ENCODE measurements at places on chromosomes 5 and 9.

DNA sequence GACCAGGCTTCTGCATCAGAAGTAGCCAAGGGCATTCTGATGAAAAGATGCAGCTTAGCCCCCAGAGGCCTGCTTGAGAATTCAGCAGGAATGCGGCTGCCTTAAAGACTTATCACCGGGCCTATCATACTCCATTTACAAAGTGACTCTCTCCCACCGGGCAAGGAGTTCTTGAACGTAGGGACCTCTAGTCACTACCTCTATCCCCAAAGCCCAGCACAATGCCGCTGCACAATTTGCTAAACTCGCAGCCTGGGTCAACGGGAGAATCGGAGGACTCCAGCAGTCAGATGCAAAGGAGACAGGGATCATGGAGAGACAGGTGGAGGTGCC is 661 bp downstream of the PDCL start:
- no peak for DNase-seq

- DNase-seq = no peak
These were observed 95.3 kb upstream of the SLC12A2 start for GRCh38 chr5:127988146-127988760.

- no peak for DNase-seq
These were observed 151.3 kb downstream of the GAS1 start for GRCh38 chr9:86795823-86796553.

DNA sequence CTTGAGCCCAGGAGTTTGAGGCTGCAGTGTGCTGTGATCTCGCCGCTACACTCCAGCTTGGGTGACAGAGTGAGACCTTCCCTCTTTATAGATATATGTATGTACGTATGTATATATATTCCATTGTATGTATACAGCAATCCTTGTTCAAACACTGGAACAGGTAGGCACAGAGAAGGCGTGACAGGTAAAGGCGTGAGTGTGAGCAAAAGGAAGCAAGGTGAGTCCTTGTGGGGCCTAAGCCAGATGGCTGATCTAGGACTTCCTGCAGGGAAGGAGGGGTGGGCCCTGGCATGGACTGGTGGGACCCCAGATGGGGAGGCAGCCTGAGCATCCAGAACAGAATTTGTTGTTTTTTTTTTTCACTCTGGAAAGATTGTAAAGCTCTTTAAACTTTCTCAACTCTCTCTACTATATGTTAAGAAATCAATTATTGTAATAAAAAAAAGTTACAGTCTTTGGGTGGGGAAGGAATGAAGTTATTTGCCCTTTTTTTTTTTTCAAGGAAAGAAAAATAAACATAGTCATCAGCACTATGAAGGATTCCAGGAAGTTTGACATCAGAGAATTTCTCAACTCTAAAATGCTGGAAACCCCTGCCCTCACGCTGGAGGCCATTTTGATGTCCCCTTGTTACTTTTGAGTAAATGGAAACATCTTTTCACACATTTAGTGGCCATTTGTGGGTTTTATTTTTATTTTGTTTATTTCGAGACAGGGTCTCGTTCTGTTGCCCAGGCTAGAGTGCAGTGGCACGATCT is 38.9 kb upstream of the STXBP1 start:
- DNase-seq = no peak

DNA sequence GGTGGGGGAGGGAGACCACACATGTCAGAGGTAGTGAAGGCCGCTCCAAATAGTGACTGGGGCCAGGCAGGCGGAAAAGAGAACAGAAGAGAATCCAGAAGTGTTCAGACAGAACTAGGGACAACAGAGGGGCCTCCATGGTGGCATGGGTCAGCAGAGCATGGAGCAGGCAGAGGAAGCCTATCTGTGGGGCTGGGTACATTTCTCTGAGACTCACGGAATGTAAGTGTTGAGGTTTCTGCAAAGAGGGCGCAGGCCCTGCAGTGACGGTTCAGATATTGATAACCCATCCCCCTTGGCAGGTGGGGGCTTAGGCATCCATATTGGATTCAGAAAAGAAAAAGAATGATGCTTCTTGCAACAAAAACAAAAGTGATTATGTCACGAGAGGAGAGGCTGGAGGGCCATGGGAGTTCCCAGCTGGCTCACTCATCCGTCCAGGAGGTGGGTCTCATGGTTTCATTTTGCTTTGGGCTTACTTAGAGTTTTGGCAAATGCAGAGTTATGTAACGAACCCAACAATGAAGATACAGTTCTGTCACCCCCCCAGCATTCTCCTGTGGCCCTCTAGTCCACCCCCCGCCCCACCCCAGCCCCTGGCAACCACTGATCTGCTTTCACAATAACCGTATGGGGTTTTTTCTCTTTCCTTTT is 5.4 kb upstream of the RMND5B start:
- no peak for DNase-seq

- DNase-seq = no peak
These were observed 782 bp downstream of the BICD2 start for GRCh38 chr9:92763721-92764380.

DNA sequence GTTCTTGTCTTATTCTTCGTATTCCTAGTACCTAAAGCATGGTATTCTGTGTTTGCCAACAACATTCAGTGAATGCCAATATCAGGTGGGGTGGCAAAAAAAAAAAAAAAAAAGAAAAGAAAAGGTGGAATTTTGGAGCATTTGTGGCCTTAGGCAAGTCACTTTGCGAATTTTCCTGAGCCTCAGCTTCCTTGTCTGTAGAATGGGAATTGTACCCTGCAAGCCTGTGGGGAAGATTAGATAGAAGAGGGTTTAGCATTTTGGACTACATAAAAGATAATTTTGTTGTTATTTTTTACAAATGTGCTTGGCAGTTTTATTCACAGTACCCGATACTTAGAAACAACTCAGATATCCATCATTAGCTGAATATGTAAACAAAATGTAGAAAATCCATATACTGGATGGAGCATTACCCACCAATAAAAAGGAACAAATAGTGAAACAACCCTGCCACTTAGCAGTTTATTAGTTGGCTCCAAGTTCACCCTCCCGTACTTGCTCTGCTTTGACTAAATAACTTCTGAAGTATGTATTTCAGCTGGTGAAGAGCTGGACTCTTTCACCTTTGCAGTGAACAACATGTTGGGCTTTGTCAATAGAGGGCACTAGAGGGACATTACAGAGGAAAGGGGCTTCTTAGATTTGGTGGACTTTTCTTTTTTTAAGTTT is 13.6 kb downstream of the UBE2D2 start:
- DNase-seq = peak; percentile 31

DNA sequence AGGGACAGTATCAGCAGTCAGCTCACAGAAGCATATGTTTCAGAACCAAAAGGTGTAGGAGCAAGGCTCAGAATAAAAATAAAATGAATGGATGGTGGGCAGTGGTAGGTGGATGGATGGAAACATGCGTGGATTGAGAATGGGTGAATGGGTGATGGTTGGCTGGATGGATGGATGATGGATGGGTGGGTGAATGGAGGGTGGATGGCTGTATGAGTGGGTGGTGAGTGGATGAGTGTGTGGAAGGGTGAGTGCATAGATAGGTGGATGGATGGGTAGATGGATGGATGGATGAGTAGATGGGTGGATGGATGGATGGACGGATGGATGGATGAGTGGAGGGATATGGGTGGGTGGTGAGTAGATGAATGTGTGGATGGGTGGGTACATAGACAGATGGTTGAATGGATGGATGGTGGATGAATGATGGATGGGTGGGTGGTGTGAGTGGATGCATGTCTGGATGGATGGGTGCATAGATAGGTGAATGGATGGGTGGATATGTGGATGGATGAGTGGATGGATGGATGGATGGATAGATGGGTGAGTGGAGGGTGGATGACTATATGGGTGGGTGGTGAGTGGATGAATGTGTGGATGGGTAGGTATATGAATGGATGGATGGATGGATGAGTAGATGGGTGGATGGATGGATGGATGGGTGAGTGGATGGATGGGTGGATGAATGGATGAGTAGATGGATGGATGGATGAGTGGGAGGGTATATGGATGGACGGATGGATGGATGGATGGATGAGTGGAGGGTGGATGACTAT is 164.2 kb downstream of the C9orf50 start:
- DNase-seq = no peak

GRCh38 chr5:32908641-32909040 is 197.5 kb downstream of the NPR3 start:
- no peak for DNase-seq

GRCh38 chr9:130989391-130989790 is 19.6 kb upstream of the LAMC3 start:
- no peak for DNase-seq

GRCh38 chr9:6922124-6922676 is 164.4 kb downstream of the KDM4C start:
- no peak for DNase-seq

- no peak for DNase-seq
These were observed 32.2 kb downstream of the COX7C start for GRCh38 chr5:86649832-86650505.

DNA sequence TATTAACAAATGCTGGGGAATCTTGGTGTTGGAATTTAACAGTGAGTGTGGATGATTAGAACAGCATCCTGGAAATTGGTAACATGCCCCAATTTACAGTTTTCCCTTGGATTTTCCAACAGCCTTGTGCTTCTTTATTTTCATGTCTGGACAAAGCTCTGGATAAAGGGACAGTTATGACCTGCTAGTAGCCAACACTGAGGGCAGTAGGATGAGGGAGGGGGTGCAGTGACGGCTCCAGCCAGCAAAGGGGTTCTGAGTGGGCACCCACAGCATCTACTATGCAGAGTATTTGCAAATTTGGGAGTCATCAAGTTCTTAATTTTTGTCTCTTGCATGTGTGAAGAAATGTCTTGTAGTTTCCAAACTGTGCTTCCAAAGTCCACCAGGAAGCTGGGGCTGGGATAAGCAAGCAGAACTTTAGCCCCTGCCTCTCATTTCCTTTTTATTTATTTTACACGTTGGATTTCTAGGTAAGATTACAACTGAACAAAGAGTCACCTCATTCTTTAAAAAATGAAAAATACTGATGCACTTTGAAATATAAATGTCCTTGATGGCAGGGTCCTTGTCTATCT is 63.0 kb upstream of the SELENOP start:
- no peak for DNase-seq

- DNase-seq = no peak
These were observed 525.6 kb downstream of the SPATA31D1 start for GRCh38 chr9:82513976-82514735.

DNA sequence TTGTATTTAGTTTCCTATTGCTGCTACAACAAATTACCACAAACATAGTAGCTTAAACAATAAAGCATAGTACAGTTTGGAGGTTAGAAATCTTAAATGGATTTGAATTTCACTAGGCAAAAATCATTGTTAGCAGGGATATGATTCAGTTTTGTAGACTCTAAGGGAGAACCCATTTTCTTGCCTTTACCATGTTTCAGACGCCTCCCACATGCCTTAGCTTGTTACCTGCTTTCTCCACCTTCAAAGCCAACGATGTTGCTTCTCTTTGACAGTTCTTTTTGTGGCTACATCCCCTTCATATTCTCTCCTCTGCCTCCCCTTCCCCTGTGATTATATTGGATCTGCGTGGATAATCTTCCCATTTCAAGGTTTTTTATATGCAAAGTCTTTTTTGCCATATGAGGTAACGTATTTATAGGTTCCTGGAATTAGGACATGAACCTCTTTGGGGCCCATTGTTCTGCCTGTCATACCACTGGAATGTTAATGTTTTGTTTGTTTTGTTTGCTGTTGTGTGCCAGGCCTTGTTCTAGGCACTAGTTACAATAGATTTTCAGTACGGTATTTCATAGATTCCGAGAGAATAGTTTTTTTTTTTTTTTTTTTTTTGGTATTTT is 54.1 kb downstream of the UHRF2 start:
- peak; percentile 70 for DNase-seq

DNA sequence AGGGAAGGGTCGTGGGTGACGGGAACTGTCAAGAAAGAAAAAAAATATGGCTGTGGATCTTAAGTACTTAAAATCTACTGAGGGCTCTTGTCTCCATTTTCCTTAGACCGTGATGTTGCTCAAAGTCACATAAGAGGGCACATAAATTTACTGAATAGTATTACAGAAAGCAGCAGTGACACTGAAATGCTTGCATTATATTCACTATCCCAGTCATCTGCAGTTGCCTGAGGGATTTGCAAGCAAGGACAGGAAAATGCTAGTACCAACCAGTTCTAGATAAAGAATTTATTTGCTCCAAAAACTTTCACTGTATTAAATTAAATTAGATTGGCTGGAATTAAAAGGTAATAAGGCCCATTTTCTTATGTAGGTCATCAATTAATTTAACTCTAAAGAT is 106.5 kb upstream of the CCDC152 start:
- no peak for DNase-seq

GRCh38 chr5:54748527-54748926 is 231.0 kb downstream of the SNX18 start:
- no peak for DNase-seq

DNA sequence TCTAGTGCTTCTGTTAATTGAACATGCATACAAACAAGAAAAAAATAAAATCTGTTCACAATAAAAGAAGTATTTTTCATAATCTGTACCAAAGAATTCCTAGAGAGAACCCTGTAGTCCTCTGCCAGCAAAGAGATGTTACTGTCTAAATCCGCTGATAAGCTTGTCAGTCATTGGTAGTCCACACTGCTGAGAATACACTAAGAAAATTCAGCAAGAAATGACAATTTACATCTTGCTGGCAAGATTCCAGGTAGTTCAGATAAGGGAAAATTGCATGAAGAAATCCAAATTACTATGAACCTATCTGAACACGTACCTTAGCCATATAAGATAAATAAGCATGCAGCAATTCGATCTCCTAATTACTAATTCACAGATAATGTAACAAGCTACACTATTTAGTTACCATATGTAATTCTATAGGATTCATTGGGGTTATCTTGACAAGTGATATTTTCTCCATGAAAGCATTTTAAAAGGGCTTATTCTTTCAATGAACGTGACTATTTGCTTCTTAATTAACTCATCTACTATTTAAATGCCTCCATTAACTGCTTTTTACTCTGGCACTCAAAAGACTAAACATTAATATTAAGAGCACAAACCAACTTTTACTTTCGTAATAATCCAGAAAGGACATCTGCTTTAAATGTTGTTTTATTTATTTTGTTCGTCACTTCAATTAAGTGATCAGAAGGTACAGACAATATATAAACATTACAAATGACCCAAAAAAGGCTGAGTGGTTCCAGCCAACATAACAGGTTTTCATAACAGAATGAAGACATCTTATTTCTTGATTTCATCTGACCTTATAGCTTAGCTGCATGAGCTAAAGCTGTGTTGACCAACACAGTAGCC is 9.7 kb downstream of the MPDZ start:
- DNase-seq = no peak

DNA sequence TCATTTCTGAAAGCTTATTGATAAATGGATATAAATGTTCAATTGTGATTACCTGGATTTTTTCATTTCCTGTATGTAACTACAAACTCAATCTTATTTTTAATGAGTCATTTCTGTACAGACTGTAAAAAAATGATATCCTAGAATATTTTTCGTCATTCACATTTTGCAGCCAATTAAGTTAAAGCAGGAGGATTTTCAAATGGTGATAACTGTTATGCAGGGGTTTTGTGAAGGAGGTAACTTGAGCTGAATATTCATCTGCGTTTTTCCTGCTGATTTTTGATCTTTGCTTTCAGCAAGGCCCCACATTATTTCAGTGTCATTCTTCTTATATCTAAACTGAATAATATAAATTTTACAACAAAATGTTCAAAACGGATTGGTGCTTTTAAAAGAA is 74.1 kb downstream of the SLF1 start:
- DNase-seq = no peak
